ENCODE measurements at places on chromosomes 6 and 20. TPM values are rescaled to one million over a fixed set of nuclear protein-coding genes. Genes with fewer than 3 reads are reported as not detected.
A peak's percentile ranks its signal among the peaks of the same experiment; 100 is the strongest.

GRCh38 chr6:10747251-10747972 is at the start of gene TMEM14B:
Gene TMEM14B, plus strand, starts transcription at chr6:10747805. Its CDS starts 1,441 bp downstream, at chr6:10749246.
- DNase-seq: peak; percentile 97

- peak; percentile 71 for DNase-seq
Measured at GRCh38 chr20:49888212-49889000, 26.9 kb downstream of the SPATA2 start.

Gene CTCFL
- not detected for total RNA-seq

DNA sequence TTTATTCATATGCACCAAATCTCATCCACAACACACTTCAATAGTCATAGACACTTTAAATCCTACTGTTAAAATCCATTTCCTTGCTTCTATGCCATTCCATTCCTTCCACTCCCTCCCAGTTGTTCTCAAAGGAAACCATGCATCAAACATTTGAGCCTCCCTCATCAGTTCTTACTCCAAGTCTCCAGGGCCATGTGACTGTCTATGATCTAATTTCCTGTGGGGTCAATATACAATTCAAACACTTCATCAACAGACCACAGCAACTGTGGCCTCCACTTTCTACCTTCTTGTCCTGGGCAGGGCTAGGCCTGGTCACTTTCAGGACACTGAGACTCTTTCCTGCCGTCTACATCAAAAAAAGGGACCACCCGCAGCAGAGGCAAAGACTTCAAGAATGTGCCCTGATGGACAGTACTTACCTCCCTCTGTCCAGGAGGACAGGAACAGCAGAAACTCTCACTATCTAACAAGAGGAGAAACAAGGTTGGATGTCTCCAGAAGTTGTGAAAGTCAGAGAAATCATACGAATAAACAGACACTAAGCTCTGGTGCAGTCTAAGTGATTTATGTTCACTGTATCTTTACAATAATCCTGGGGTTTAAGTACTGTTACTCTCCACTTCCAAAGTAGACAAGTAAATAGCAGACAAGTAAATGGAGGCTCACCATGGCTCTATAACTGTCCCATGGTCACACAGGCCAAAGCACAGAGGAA is 160.2 kb downstream of the QRSL1 start:
- no peak for DNase-seq

GRCh38 chr20:5670874-5671273 is 79.3 kb upstream of the SHLD1 start:
- DNase-seq: no peak

Gene TBXT
- not detected for total RNA-seq

Gene PLAGL2
- total RNA-seq: 2.6 TPM

Gene SNRNP48
- total RNA-seq: 19.6 TPM

- no peak for DNase-seq
Measured at GRCh38 chr20:62463651-62464424, 12.0 kb downstream of the GATA5 start.

Gene F13A1
- not detected for total RNA-seq

GRCh38 chr20:833121-833449 is 430 bp upstream of the FAM110A start:
- no peak for DNase-seq

DNA sequence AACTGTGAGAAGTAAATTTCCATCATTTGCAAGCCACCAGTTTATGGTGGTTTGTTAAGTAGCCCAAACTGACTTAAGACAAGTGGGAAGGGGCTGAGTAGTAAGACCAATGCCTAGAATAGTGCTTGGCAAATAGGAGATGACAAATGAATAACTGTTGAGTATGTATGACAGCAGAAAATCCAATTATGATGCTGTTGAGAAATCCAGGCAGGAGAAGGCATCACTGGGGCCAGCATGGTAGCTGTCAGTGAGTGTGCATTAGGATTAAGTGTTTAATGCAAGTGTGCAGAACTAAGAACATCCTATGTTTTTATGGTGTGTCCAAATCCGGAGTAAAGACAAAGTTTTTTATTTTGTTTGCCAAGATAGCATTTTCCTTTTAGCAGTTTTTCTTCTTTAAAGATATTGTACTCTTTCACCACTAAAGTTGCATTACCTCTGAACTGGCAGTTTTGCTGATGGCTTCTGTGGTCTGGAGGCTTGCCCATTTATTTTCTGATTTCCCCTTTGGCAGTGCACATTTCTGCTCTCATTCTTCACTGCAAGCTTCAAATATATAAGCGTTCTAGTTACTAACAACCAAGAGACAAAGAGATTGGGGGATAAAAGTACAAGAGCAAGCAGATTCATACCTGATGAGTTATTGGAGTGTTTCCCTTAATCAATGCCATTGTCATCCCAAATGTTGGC is 289.7 kb downstream of the KCNQ5 start:
- no peak for DNase-seq

DNA sequence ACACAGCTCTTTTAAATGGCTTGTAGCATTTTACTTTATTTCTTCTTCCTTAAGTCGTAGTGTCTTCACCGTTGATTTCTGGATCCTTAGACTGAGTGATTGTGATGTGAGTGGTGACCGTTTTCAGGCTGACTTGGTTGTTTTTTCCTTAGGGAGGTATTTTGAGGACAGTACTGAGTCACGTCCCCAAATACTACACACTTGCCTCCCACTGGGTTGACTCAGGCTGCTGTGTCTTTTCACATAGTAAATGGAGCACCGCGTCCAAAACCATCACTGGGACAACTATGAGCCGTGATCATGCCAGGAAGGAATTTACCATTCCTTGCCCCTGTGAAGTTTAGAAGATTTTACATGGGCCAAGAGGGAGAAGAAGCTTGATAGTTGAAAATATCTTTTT is 174.1 kb downstream of the FARS2 start:
- DNase-seq: no peak

DNA sequence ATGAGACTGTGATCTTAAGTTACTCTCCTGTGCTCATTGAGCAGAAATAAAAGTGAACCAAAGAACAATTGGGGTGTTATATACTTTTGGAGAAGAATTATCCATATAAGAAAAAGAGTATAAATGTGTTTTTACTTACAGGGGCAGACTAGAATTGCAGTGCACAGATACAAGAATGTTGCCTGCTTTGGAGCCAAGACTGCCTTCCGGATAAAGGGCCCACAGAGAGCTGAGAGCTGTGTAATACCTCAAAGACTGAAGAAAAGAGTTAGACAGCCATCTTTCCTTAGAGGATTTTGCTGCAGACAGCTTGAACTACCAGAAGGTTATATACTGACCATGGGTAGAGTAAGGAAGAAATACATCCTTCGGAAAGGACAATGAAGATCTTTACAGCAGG is 1235.5 kb upstream of the CITED2 start:
- DNase-seq: no peak

DNA sequence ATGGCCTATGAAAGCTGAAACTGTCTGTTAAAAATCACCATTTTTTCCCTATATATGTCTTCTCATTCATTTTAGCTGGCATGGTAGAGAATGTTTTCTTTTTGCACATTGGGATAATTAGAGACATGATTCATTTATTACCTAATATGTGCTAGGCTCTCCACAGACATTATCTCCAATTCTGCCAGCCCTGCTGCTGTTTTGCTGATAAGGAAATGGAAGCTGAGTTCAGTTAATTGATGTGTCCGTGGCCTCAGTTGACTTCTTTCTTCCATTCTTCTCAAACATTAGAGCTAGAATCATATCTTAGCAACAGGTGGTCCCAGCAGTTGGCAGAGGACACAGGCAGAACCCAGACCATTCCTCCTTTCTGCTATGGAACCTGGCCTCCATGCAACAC is 644.1 kb upstream of the CITED2 start:
- DNase-seq: no peak

DNA sequence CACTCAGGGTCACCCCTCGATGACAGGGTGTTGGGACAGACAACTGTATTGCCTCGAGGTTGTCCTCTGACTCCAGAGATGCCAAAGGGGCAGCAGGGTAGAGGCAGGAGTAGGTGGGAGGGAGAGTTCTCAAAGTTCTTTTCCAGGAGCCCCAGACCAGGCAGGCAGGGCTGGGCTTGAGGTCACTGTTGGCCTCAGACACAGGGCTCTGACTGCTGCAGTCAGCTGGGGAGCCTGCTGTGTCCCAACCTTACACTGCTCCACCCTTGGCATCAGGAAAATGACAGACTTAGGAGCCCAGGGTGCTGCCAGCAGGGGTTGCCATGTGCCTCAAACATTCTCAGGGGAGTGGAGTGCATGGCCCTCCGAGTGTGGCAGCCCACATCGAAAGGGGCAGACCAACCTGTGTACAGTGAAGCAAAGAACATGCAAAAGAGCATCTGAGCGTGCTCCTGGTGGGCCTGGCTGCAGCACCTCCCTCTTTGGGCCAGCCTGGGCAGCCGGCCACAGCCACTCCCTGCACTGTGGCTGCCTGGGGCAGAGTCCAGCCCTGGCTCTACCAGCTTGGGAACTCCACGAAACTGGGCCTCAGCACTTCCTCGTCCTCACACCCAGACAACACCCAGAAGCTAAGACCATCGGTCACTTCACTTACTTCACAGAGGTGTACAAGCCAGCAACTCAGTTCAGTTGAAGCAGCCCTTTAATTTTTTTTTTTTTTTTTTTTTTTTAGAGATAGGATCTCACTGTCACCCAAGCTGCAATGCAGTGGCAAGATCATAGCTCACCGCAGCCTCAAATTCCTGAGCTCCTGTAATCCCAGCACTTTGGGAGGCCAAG is 24.0 kb downstream of the C6orf132 start:
- no peak for DNase-seq

Gene FAM184A
- not detected for total RNA-seq

DNA sequence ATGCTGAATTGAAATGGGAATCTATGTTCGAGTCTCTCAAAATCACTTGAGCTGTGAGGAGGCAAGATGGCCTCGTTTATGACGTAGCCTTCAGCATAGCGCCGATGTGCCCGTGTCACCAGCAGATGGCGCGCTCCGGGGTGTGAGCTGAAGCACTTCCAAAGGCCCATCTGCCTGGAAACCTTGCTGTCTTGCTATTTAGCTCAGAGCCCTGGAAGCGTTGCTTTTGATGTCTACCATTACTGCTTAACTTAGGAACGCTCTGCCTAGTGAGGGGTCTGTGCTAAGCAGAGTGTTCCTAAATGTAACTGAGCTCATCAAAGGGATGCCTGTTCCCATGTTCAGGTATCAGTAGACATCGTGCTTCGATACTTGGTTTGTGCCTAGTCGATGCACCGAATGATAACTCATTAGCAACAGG is 67.7 kb downstream of the SYCP2L start:
- DNase-seq: peak; percentile 49

- no peak for DNase-seq
Measured at GRCh38 chr6:31357886-31358285, 907 bp upstream of the HLA-B start.

DNA sequence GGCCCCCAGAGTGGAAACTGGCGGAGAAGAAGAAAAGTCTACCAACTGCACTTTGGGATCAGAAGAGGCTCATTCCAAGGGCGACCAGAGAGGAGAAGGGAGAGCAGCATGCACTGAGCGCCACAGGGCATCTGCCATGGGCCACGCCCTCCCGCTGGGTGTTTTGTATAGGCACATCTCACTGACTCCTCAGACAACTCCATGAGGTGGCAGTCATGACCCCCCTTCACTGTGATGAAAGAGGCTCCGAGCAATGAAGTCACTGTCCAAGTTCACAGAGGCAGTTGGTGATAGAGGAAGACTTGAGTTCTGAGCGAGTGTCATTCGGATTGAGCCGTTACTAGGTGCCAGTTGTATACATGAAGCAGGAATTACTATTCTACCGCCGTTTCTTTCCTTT is 15.4 kb downstream of the BPIFB1 start:
- no peak for DNase-seq

DNA sequence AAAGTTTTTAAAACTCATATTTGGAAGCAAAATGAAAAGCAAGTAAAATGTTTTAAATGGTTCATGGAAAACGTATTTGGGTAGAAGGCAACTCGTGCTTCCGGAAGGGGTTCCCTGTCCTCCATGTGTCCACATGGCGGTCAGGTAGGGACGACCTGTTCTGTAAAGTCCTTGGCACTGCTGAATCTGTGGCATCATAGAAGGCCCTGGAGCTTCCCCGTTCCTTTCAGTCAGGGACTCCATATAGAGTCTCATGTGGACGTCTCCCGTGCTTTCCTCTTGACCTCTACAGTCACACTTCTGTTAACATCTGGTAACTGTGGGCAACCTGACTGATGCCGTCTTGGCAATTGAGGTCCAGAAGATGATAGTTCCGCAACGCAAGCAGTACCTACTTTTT is 11.4 kb downstream of the DYNLT1 start:
- no peak for DNase-seq

DNA sequence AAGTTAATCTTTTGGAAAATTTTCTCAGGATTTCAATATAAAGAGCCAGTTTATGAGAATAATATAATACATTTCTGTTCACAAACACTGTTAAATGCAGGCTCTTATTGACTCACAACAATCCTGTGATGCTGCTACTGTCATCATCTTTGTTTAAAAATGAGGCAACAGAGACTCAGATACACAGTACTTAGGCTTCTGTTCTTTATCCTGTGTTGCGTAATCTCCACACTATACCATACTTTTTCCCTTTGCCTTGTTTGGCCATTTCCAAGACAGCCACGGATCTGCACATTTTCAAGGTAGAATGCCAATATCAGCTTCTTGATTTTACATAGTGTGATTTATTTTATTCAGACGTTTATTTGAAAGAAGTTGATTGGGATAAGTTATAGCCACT is 699.0 kb upstream of the CITED2 start:
- no peak for DNase-seq
